ENCODE measurements at places on chromosomes 5 and 9. TPM values are rescaled to one million over a fixed set of nuclear protein-coding genes. Genes with fewer than 3 reads are reported as not detected.

Gene FBXO10
- 18.8 TPM for total RNA-seq

Gene LCN15
- total RNA-seq = not detected

Gene C5orf58
- total RNA-seq = not detected

Gene LHX3
- total RNA-seq = not detected

Gene RORB
- 1.0 TPM for total RNA-seq

Gene SPATA9
- total RNA-seq = 0.38 TPM

Gene FOXD1
- 37.2 TPM for total RNA-seq

Gene PNPLA7
- 2.7 TPM for total RNA-seq

Gene PHF24
- 0.04 TPM for total RNA-seq

Gene WNT8A
- not detected for total RNA-seq

Gene TLX3
- 0.14 TPM for total RNA-seq

Gene BARHL1
- total RNA-seq = 0.57 TPM

Gene DMRT2
- total RNA-seq = 0.27 TPM

Gene DBH
- 0.18 TPM for total RNA-seq

Gene SLC1A3
- total RNA-seq = 14.0 TPM

Gene CMYA5
- total RNA-seq = 0.91 TPM

Gene ACO1
- total RNA-seq = 15.9 TPM

Gene NOL8
- total RNA-seq = 59.4 TPM

Gene FST
- 35.3 TPM for total RNA-seq

Gene GFI1B
- total RNA-seq = not detected

Gene FRMPD1
- total RNA-seq = 0.14 TPM

Gene DIRAS2
- total RNA-seq = 26.1 TPM

Gene IL7R
- 2.1 TPM for total RNA-seq

Gene PLPPR1
- 35.5 TPM for total RNA-seq

Gene CER1
- 0.31 TPM for total RNA-seq

Gene PCDHA1
- 0.75 TPM for total RNA-seq

Gene PCDHGA2
- total RNA-seq = 0.27 TPM

Gene EIF4E1B
- total RNA-seq = 0.47 TPM

Gene HAVCR1
- 0.13 TPM for total RNA-seq

Gene DOCK8
- 0.14 TPM for total RNA-seq

Gene ENHO
- 12.0 TPM for total RNA-seq

Gene GCNT4
- 0.43 TPM for total RNA-seq

Gene B4GALT1
- 6.6 TPM for total RNA-seq

Gene PDE6A
- 0.30 TPM for total RNA-seq

Gene ITK
- total RNA-seq = 1.9 TPM

Gene LMX1B
- total RNA-seq = 0.16 TPM

Gene ADGRV1
- total RNA-seq = 16.4 TPM
